ENCODE measurements at places on chromosomes 7 and 10.

DNA sequence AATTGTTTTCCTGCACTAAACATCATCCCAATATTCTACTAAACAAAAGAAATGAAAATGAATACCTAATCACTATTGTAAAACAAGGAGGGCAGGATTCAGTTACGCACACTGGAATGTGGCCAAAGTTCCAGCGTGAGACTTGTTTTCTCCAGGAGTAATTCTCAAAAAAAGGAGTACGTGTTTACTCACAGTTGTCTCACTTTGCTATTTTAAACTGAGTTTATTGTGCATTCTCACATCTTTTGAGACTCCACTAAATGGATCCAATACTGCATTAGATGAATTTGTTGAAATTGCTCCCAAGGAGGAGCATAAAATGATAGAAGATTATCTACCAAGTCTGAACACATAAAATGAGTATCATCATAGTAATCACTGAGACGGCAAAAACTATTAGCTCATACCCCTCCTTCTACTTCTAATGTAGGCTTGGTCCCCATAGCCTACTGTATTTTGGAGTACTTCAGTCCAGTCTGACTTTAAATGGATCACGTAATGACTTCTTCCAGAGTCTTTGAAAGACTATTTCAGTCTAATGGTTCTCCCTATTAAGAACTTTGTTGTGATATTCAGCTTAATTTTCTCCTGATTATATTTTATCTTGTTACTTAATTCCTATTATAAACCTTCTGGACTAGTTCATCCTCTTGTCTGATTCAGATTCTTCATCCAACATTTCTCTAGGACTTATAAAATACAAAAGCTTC is 3.8 kb downstream of the GRM3 start:
- DNase-seq: no peak

GRCh38 chr7:140206616-140207389 is 30.0 kb upstream of the KDM7A start:
- no peak for DNase-seq

DNA sequence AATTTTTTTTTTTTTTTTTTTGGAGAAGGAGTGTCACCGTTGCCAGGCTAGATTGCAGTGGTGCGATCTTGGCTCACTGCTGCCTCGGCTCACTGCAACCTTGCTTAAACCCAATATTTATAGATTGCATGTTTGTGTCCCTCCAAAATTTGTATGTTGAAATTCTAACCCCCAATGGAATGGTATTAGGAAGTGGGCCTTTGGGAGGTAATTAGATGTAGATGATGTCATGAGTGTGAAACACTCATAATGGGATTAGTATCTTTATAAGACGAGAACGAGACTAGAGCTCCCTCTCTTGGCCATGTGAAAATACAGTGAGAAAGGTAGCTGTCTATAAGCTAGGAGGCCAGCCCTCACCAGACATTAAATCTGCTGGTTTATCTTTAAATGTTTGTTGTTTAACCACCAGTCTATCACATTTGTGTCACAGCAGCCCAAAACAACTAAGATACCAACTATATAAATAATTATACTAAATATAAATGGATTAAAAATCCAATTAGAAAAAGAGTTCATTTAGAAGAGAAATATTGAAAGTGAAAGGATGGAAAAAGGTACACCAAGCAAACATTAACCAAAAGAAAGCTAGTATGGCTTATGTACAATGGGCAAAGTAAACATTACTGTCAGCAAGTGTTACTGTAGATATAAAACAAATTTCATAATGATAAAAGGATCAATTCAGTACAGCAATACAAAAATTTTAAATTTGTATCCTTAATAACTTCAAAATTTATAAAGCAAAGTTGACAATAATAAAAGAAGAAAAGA is 9.3 kb downstream of the TCAF1 start:
- no peak for DNase-seq

- no peak for DNase-seq
These were observed 15.2 kb upstream of the FAS start for GRCh38 chr10:88975377-88975720.

GRCh38 chr10:67401711-67402110 is 294.3 kb downstream of the CTNNA3 start:
- no peak for DNase-seq

- DNase-seq: no peak
These were observed 21.1 kb downstream of the FRMD4A start for GRCh38 chr10:14309593-14309992.

GRCh38 chr10:131249238-131249954 is 62.1 kb downstream of the TCERG1L start:
- no peak for DNase-seq

GRCh38 chr10:100508266-100508665 is 11.4 kb downstream of the SEC31B start:
- DNase-seq: no peak

- no peak for DNase-seq
These were observed 242.1 kb upstream of the PTN start for GRCh38 chr7:137585591-137585990.
